Mesothelial cell of epicardium (in vitro differentiated cells): ENCODE measurements at places on chromosomes 6 and 20. TPM values are rescaled to one million over a fixed set of nuclear protein-coding genes. Genes with fewer than 3 reads are reported as not detected.

DNA sequence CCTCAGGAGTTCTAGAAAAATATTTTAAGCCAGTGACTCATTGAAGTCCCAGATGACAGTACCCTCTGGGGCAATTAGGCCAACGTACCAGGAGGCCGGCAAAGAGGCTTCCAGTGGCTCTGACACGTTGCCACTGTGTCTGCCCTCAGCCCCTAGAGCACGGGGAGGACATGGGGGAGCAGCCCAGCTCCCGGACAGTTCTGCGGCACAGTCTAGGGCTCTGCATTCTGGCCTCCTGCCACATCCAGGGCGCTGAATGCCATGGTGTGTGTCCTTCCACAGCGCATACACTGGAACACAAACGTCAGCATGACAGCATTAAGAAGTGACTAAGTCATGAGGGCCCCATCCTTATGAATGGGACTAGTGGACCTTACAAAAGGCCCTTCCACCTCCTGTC, 156.2 kb downstream of the RNASET2 start:
- no peaks in the 10 kb centered on the region for H3K36me3 ChIP-seq
- no peak overlapping the region for H3K4me3 ChIP-seq
- DNase-seq, result no peak
- H3K27ac ChIP-seq, result no peak overlapping the region
- peaks cover 3% of the 10 kb centered on the region for H3K4me1 ChIP-seq

GRCh38 chr6:114315831-114316595, 26.8 kb downstream of the HS3ST5 start:
- no peaks in the 10 kb centered on the region for H3K36me3 ChIP-seq
- DNase-seq, result no peak
- no peak overlapping the region for H3K27ac ChIP-seq
- no peaks in the 10 kb centered on the region for H3K4me1 ChIP-seq
- no peaks in the 10 kb centered on the region for H3K27me3 ChIP-seq

KHDRBS2 gene
- 1.1 to 1.9 TPM (median 1.6 TPM) in 3 replicates for total RNA-seq

CSNK2A1 gene
- total RNA-seq, result 160 to 172 TPM (median 164 TPM) in 3 replicates

KIF16B gene
- total RNA-seq, result 12.8 to 13.9 TPM (median 12.9 TPM) in 3 replicates

SMLR1 gene
- total RNA-seq, result not detected in 3 replicates
